ENCODE measurements at places on chromosomes 2 and 18.

DNA sequence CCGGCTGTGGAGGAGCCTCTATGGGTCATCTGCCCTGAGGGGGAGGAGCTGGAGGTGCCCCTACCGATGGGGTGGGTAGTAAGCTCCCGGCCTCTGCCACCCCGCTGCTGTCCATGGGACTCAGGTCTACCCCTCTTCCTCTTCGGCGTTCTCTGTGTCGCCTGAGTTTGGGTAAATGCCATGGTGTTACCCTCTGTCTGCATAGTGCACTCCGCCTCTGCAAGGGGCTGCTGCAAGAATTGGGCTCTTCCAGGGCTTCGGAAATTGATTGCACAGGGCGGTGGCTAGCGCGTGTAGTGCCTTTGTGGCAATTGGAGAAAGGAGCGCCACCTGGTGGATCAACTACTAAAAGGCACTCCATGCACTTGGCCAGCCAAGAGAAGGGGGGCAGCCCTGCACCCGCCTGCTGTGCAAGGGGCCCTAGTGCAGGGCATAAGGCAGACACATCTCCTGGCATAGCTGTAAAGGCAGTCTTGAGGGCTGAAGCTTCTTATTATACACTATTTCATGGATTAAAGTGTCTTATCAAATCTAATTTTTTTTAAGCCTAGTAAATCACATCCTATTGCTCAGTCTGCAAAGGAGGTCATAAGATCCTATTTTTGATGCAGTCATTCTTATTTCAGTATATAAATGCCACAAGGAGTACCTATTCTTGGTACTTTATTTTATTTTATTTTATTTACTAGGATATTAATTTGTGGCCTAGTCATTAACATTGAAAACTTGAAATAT, 308.9 kb downstream of the PDE11A start:
- DNase-seq = peak; percentile 77

DNA sequence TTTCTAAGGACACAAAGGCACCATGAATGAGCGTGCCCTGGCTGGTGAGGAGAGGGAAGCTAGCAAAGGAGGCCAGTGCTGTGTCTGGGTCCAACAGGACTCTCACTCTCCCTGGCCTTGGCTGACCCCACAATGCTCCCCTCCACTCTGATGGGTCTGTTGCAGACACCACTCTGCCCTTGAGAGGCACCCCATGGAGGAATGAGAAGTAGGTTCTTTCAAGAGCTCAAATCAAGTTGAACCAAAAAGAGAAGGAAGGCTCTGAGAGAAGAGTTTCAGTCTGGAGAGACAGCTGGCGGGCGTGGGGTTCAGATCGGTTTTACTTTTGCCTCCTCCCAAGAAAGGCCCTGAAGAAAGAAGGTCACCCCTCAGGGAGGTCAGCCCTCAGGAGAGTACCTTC, 18.4 kb downstream of the TMEM247 start:
- no peak for DNase-seq

GRCh38 chr2:61158356-61158955, 3.5 kb upstream of the C2orf74 start:
- no peak for DNase-seq

DNA sequence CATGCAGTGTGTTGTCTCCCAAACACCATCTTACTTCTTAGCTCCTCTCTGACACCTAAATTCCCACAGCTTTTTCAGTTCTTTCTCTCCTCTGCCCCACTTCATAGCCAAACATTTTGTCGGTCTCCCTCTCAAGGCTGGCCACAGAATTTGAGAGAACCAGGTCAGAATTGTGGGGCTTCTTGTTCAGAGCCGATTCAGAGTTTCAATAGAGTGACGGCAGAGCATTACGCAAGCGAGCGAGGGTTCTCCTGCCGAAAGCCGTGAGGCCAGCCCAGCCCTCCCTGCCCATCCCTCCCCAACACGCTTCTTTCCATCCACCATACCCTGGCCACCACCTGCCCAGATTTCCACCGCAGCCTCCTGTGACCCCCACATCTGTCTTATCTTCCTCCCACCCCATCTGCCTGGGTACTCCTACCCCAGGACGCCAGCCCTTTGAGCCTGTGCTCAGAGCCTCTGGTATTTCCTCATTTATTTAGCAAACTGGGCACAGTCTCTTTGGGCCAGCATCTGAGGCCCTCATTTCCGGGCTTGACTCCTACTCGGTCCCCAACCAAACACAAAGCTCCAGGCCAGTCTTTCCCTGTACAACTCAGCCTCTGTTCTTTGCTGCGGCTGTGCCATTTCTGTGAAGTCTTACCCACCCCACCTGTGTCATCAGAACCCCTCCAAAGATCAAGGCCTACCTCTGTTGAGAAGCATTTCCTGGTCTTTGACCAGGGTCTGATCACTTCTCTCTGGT, 70.0 kb upstream of the MAP4K4 start:
- DNase-seq = no peak

DNA sequence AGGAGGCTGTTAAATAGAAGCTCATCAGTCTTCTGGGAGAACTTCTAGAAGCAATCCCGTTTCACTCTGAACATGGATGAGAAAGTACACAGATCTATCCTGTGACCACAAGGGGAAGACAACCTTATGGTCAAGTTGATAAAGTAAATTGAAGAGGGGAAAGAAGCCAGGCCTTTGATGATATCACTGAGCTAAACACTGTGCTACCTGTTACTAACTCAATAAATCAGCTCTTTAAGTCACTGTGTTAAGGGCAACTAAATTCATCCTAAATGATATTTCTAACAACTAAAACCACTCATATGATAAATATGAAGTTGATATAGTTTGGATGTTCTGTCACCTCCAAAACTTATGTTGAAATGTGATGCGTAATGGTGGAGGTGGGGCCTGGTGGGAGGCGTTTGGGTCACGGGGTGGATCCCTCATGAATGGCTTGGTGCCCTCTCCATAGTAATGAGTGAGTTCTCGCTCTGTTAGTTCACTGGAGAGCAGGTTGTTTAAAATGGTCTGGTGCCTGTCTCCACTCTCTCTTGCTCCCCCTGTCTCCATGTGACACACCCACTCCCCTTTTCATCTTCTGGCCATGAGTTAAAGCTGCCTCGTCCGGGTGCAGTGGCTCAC, 23.6 kb downstream of the OLA1 start:
- DNase-seq = no peak

- no peak for DNase-seq
Measured at GRCh38 chr18:58851856-58852255, 12.8 kb upstream of the ZNF532 start.

DNA sequence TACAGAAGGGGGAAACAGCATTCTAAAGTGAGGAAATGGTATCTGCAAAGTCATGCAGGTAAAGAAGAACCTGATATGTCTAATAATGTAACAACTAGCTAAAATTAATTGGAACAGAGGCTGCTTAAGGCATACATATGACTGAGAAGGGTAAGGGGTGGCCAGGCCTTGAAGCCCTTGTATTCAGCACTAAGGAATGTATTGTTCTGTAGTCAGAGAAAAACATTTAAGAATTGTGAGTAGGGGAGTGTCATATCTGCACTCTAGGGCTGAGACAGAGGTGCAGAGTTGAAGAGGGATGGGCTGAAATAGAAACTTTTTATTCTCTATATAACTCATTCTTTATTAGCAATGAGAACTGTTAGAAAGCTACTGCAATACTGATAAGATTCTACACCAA, 145.5 kb upstream of the CHAC2 start:
- DNase-seq = no peak
